ENCODE measurements at places on chromosomes 3 and 15. TPM values are rescaled to one million over a fixed set of nuclear protein-coding genes. Genes with fewer than 3 reads are reported as not detected.

DNA sequence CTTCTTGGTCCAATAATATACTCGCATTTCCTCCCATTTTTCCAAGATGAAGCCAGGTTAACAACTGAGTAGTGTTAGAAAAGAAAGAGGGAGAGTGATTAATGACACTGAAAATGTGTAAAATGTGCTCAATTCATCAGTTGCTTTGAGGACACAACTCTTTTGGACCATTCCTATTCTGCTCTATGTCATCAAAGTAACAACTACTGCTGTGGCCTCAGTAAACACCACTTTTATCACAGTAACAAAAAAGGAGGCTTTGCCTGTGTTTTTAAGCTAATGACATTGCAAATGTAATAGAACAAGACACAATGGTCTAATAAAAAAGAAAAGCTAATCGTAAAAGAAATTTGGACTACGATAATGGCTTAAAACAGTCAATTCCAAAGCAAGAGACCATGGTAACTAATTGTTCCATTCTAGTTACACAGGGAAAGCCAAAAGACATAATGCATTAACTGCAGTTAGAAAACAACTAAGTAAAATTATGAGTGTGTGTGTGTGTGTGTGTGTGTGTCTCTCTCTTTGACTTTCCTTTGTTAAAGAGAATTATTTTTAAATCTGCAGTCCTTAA is 221.1 kb downstream of the MAGI1 start:
- no peak for DNase-seq
- no peak overlapping the region for H3K4me3 ChIP-seq
- H3K4me1 ChIP-seq = no peaks in the 10 kb centered on the region
- H3K36me3 ChIP-seq = no peaks in the 10 kb centered on the region

Gene GPR27
- total RNA-seq = 0.20 TPM

Gene SENP8
- 1.0 TPM for total RNA-seq

- H3K36me3 ChIP-seq = no peaks in the 10 kb centered on the region
- H3K4me1 ChIP-seq = peaks cover 20% of the 10 kb centered on the region
- no peak overlapping the region for H3K27ac ChIP-seq
- H3K4me3 ChIP-seq = no peak overlapping the region
These were observed 23.5 kb upstream of the LRTM1 start for GRCh38 chr3:54951405-54951804.

Gene ZKSCAN7
- total RNA-seq = 1.2 TPM

- no peak for DNase-seq
- H3K36me3 ChIP-seq = no peaks in the 10 kb centered on the region
- H3K27ac ChIP-seq = no peak overlapping the region
- H3K4me1 ChIP-seq = no peaks in the 10 kb centered on the region
These were observed 20.5 kb downstream of the ZNF609 start for GRCh38 chr15:64480891-64481290.

DNA sequence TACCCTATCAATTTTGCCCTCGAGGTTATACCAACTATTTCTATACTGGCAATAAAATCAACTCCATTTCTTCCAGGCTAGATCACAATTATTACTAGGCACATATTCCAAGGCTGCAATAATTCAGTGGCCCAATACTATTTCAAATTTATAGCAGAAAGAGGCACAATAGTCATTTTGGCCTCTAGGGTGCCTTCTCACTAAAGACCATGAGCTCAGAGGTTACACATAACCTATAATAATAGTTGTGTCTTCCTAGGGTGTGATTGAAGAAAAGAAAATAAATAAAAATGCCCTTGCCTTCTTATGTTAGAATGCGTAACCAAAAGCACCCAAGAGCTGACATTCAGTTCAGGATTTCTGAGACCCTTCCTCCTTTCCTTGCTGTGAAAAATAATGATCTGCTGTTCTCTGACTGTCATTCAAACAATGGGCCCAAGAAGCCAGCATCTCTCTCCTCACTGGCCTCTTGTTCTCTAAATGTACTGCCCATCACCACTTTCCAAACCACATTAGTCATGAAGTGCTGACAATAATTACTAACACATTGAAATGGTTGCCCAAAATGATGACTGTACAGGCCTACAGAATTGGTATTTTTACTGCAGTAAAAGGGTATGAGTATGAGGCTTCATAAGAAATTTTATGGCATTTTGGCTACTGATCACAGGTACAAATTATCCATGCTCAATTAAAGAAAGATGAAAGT is 244.8 kb downstream of the LRRN1 start:
- no peak overlapping the region for H3K4me3 ChIP-seq
- H3K36me3 ChIP-seq = no peaks in the 10 kb centered on the region
- H3K4me1 ChIP-seq = no peaks in the 10 kb centered on the region
- no peak for DNase-seq

DNA sequence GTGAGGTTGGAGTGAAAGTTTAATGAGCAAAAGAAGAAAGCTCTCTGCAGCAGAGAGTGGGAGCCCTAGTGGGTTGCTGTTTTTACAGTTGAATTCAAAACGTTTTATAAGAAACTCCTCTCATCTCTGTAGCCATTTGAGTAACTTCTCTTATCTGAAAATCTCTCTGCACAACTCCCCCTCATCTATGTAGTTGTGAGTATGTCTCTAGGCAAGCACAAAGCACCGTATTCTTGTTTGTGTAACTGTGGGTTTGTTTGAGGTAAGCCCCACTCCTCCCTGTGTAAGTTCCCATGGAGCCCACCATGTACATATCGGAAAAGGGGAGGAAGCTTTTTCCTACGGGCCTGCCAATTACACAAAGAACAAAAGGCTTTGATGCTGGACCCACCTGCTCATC is 56.5 kb upstream of the GOLGA6L2 start:
- H3K4me3 ChIP-seq = no peak overlapping the region
- no peak overlapping the region for H3K27ac ChIP-seq
- no peaks in the 10 kb centered on the region for H3K36me3 ChIP-seq
- no peak for DNase-seq
- no peaks in the 10 kb centered on the region for H3K4me1 ChIP-seq
- no peaks in the 10 kb centered on the region for H3K27me3 ChIP-seq

GRCh38 chr3:144363856-144364255 is 392.2 kb downstream of the DIPK2A start:
- H3K4me3 ChIP-seq = no peak overlapping the region
- no peaks in the 10 kb centered on the region for H3K36me3 ChIP-seq
- H3K27me3 ChIP-seq = no peaks in the 10 kb centered on the region
- DNase-seq = no peak
- no peaks in the 10 kb centered on the region for H3K4me1 ChIP-seq

DNA sequence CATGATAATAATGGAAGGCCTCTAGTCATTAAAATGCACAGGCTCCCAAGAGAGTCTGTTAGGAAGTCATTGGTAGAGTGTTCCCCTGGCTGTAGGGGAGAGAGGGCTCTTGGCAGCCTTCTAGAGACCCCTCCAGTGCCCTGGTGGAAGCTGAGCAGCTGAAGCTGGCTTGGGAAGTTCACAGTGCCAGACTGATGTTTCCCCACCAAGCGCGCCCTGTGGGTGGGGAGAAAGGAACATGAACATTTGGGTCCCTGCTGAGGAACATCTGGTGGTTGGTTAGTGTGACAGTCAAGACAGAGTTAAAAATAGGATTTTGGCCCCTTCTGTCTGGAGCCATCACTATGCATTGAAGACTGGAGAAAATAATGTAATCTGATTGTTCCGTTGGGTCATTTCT is 37.1 kb upstream of the RGMA start:
- H3K36me3 ChIP-seq = no peaks in the 10 kb centered on the region
- no peak for DNase-seq
- no peaks in the 10 kb centered on the region for H3K4me1 ChIP-seq
- H3K27me3 ChIP-seq = no peaks in the 10 kb centered on the region
- no peak overlapping the region for H3K4me3 ChIP-seq

GRCh38 chr3:8854656-8855055 is 85.2 kb upstream of the OXTR start:
- H3K27ac ChIP-seq = no peak overlapping the region
- H3K4me3 ChIP-seq = no peak overlapping the region

- H3K4me1 ChIP-seq = peaks cover 5% of the 10 kb centered on the region
- no peak for DNase-seq
- H3K36me3 ChIP-seq = no peaks in the 10 kb centered on the region
- no peak overlapping the region for H3K27ac ChIP-seq
- no peak overlapping the region for H3K4me3 ChIP-seq
- no peaks in the 10 kb centered on the region for H3K27me3 ChIP-seq
These were observed 77.1 kb upstream of the GSK3B start for GRCh38 chr3:120171134-120171873.

Gene ANKUB1
- total RNA-seq = not detected

- H3K27ac ChIP-seq = no peak overlapping the region
- no peak overlapping the region for H3K4me3 ChIP-seq
These were observed 195.2 kb downstream of the PLCL2 start for GRCh38 chr3:17079933-17080332.
